ENCODE measurements at places on chromosomes 16 and 17. TPM values are rescaled to one million over a fixed set of nuclear protein-coding genes. Genes with fewer than 3 reads are reported as not detected.

- no peak for DNase-seq
These were observed 6.0 kb downstream of the HSDL1 start for GRCh38 chr16:84138824-84139627.

DNA sequence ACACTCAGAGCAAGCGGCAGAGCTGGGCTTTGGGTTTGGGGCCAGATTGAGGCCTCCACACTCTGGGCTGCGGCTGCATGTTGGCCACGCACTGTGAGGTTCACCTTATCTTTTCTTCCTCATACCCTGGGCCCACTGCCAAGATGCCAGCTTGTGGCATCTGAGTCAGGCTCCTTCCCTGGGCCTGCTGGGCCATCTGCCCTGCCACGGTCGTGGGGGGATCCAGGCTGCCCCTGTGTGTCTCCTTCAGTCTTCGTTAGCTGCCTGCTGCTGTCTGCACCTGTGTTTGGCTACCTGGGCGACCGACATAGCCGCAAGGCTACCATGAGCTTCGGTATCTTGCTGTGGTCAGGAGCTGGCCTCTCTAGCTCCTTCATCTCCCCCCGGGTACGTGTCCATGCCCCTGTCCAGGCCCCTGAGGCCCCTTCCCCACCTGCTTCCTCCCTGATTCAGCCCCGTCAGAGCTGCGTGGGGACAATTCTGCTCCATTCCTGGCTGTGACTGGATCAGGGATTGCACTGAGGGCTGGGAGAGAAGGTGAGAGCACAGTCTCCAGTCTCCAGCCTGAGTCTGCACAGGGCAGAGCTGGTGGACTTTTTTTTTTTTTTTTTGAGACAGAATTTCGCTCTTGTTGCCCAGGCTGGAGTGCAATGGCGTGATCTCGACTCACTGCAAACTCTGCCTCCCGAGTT, 11.2 kb downstream of the SPNS3 start:
- DNase-seq = no peak

DNA sequence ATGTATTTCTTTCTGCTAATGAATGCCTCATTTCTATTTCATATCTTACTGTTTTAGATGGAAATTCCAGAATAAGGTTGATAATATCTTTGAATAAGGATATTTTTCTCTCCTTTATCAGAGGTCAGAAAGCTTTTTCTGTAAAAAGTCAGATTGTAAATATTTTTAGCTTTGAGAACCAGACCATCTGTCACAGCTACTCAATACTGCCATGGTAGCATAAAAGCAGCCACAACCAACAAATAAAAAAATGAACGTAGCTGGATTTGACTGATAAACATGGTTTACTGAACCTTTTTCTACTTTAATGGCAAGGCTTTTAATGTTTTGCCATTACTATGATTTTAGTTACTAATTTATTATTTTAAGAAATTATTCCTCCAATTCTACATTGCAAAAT, 217.4 kb upstream of the COX10 start:
- DNase-seq = no peak

GRCh38 chr17:81228834-81229665, 6.3 kb upstream of the CEP131 start:
- no peak for DNase-seq

- no peak for DNase-seq
These were observed 286.7 kb downstream of the SEC14L1 start for GRCh38 chr17:77427391-77427991.

DNA sequence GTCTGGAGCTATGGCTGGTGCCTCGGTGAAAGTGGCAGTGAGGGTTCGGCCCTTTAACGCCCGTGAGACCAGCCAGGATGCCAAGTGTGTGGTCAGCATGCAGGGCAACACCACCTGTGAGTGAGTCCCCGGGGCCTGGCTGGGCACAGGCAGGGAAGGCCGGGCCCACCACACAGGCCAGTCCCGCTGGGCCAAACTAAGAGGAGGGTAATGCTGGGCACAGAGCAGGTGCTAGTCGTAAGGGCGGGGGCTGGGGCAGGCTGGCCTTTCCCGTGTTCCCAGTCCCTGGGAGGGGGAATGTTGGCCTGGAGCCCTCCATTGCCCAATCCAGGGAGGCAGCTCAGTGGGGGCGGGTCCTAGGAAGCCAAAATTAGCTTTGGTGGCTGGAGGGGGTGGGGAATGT, 2.5 kb downstream of the KIF1C start:
- DNase-seq = no peak

- no peak for DNase-seq
These were observed 15.3 kb upstream of the PSMD7 start for GRCh38 chr16:74281300-74281699.

Gene ITGAX
- 1.3 TPM for polyA plus RNA-seq

Gene DCAKD
- 46.3 TPM for polyA plus RNA-seq

Gene MPO
- 2.8 TPM for polyA plus RNA-seq

Data from left renal cortex interstitium (tissue), 4 donors.